Ovary (tissue), 10 donors: ENCODE measurements at places on chromosomes 13 and 19. TPM values are rescaled to one million over a fixed set of nuclear protein-coding genes. Genes with fewer than 3 reads are reported as not detected.

Gene LILRA1
- 0.23 TPM for total RNA-seq

Gene GAS6
- total RNA-seq: 142 TPM

- H3K4me3 ChIP-seq: no peak overlapping the region
- no peak overlapping the region for H3K27ac ChIP-seq
These were observed 2791.0 kb upstream of the PCDH20 start for GRCh38 chr13:64206430-64207225.

DNA sequence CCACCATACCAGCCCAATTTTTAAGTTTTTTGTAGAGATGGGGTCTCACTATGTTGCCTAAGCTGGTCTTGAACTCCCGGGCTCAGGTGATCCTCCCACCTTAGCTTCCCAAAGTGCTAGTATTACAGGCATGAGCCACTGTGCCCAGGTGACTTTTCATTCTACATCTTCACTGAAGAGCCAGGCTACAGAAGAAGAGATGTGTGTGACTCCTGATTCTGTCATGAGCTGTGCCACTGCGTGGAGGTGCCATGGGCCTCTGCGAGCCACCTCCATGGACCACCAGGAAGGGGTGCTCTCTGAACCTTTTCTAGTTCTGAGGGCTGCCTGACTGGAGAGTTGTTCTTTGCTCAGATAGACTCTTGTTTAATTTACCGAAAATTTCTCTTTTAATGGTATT, 56.6 kb upstream of the RANBP3 start:
- no peaks in the 10 kb centered on the region for H3K4me1 ChIP-seq
- H3K27ac ChIP-seq: no peak overlapping the region
- DNase-seq: no peak
- no peaks in the 10 kb centered on the region for H3K27me3 ChIP-seq

DNA sequence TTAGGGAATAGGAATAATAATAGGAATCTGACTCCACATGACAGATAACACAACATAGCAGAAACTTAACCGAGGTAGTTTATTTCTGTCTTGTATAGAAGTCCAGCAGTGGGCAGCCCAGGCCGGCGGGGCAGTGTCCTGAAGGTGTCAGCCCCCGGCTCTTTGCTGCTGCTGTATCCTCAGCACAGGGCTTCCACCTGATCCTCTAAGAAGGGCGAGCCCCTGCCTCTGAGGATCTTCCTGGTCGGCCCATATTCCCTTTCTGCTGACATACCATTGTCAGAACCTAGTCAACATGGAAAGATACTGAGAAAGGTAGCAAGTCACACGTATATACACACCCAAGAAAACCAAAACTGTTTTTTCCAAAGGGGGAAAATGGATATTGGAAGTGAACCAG, 56.2 kb upstream of the GPR183 start:
- H3K4me3 ChIP-seq: no peak overlapping the region
- H3K27ac ChIP-seq: no peak overlapping the region
- no peaks in the 10 kb centered on the region for H3K36me3 ChIP-seq
- no peaks in the 10 kb centered on the region for H3K27me3 ChIP-seq
- no peak for DNase-seq
- no peaks in the 10 kb centered on the region for H3K4me1 ChIP-seq

GRCh38 chr13:78192716-78193115, 274.1 kb upstream of the EDNRB start:
- H3K27ac ChIP-seq: no peak overlapping the region
- no peak overlapping the region for H3K4me3 ChIP-seq
- DNase-seq: no peak
- no peaks in the 10 kb centered on the region for H3K36me3 ChIP-seq
- H3K4me1 ChIP-seq: no peaks in the 10 kb centered on the region

Gene LCP1
- 7.0 TPM for total RNA-seq
